ENCODE measurements at places on chromosomes 4 and X. TPM values are rescaled to one million over a fixed set of nuclear protein-coding genes. Genes with fewer than 3 reads are reported as not detected.

GRCh38 chr4:130210864-130211263, 1114.9 kb downstream of the C4orf33 start:
- DNase-seq: no peak

- no peak for DNase-seq
Measured at GRCh38 chrX:138930583-138930945, 219.0 kb upstream of the FGF13 start.

DNA sequence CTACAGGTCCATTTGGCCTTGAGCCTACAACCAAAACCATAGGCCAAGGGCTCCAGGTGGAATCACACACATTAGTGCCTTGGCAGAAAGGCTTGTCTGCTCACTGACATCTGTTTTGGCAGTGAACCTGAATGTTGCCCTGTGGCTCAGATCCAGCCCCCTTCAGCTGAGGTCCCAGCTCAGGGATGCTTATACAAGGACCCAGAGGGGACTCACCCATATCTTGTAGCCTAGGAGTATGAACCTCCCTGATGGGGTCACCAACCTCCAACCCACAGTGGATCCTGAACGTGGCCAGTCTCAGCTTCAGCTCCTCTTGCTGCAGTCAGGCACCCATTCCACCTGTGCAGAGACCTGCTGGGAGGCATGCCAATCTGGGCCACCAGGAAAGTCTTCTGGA, 50.8 kb upstream of the HMX1 start:
- no peak for DNase-seq

The GPRIN3 gene
- 7.0 TPM for total RNA-seq

The APBB2 gene
- total RNA-seq: 147 TPM

The BCORL1 gene
- 25.1 TPM for total RNA-seq

The XAGE1A gene
- not detected for total RNA-seq

DNA sequence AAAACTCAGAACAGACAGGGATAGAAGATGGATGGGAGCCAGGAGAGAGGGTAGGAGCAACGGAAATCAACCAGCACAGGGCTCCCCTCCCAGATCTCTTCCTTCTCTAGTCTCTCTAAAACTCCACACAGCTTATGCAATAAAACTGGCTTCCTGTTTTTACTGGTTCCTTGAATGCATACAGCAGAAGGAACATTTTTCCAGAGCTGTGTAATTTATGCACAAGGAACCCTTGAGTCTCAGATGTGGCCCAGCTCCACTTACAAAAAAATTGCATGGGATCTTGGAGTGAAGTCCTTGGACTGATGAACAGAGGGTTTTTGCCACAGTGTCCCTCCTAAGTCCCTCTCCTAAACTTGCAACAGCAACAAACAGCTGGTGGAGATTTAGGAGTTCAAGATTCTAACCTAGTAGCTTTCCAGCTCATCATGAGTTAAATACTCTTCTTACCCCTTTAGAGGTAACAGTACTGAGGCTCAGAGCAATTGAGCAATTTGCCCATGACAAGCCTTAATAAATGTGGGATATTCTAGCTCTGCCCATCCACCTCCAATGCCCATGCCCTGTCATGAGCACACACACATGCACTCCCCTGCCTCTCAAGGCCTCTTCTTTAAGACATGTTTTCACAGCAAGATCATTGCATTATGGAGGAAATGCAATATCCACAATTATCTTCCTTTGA, 18.4 kb upstream of the CC2D2A start:
- DNase-seq: no peak

GRCh38 chrX:30586516-30586915, 8.9 kb upstream of the TASL start:
- DNase-seq: no peak

DNA sequence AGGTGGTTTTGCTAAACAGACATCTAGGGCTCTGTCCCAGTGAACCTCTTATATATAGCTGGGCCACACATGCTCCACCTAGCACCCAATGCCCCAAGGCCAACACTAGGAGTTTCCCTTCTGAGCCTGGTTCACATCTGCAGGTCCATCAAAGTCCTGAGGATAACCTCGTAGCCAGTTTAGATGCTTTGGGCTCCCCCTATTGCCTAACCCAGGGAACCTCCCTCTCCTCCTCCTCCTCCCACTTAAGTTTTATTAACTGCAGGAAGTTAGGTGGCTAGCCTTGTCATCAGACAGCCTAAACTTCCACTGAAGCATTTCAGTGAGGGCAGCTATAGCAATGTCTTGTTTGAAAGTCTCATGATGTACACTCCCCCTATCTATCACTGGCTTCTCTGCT, 88.0 kb downstream of the GUCY2F start:
- DNase-seq: no peak

DNA sequence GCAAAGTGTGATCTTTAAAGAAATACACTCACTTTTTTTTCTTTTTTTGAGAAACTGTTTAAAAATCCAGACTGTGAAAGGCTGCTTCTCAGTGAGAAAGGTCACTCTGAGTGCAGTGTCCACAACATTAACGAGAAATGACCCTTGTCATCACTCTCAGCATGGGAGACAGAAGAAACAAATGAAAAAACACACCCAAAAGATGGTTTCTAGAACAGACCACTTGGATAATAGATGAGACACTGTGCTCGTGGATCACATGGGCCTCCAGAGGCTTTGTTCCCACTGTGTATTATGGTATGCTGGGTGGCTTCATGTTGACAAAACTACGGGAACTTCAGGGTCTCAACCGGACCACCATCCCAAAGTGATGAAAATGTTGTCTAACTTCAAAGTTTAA, 64.9 kb downstream of the NEUROG2 start:
- no peak for DNase-seq

DNA sequence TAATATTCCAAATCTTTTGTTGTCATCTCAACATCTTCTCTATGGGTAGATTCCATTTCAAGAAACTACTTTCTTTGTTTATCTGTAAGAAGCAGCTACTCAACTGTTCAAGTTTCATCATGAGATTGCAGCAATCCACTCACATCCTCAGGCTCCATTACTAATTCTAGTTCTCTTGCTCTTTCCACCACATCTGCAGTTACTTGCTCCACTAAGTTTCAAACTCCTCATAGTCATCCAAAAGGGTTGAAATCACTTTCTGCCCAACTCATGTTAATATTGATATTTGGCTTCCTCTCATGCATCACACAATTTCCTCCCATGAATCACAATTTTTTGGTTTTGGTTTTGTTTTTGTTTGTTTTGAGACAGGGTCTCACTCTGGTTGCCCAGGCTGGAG, 35.7 kb downstream of the ADH5 start:
- no peak for DNase-seq

DNA sequence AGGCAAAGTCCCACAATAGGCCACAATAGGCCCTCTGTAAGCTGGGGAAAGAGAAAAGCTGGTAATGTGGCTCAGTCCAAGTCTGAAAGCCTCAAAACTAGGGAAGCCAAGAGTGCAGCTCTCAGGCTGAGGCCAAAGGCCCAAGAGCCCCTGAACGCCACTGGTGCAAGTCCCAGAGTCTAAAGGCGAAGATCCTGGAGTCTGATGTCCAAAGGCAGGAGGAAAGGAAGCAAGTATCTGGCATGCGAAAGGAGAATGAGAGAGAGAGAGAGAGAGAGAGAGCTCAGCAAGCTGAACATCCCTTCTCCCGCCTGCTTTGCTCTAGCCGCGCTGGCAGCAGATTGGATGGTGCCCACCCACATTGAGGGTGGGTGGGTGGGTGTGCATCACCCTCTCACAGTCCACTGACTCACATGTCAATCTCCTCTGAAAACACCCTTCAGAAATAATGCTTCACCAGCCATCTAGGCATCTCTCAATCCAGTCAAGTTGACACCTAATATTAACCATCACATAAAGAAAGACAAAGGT, 30.9 kb upstream of the ELF2 start:
- DNase-seq: no peak

GRCh38 chr4:40425799-40426574, 90.9 kb downstream of the CHRNA9 start:
- no peak for DNase-seq

GRCh38 chr4:180153587-180153986, 2089.6 kb upstream of the TENM3 start:
- DNase-seq: no peak

The CRMP1 gene
- 0.49 TPM for total RNA-seq

The ASB12 gene
- total RNA-seq: not detected

The TIMP1 gene
- 288 TPM for total RNA-seq

The PNMA6F gene
- total RNA-seq: not detected

DNA sequence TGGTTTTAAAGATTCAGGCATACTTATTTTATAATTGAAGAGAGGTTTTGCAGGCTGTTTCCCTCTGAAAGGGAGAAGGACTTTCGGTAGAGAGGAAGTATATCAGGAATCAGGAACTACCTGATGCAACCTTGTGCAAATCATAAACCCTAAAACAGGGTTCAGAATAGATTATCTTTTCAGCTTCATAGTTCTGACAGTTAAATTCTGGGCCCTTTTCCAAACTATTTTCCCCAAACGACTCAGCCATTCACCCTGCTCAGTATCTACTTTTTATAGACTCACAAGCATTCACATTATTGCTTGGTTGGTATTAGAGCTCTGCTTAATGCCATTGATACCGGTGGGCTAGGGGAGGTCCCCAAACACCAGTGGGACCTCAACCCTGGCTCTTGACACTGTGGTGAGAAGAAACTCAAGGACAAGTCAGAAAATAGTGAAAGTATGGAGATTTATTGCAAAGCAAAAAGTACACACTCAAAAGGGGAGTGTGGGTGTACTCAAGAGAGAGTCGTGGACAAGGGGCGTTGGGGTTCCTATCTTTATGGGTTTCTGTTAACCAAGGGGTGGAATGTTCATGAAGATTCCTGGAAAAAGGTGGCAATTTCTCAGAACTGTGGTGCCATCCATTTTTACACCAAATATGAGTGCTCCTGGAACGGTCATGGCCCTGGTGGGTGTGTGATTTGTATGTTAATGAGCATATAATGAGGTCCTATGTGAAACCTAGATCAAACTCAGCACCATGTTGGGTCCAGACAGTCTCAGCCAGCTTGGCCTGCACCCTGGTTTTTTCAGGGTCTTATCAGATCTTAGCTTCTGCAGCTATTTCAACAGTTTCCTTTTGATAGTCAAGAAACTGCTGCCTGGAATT, 238.3 kb downstream of the DCLK2 start:
- DNase-seq: no peak

DNA sequence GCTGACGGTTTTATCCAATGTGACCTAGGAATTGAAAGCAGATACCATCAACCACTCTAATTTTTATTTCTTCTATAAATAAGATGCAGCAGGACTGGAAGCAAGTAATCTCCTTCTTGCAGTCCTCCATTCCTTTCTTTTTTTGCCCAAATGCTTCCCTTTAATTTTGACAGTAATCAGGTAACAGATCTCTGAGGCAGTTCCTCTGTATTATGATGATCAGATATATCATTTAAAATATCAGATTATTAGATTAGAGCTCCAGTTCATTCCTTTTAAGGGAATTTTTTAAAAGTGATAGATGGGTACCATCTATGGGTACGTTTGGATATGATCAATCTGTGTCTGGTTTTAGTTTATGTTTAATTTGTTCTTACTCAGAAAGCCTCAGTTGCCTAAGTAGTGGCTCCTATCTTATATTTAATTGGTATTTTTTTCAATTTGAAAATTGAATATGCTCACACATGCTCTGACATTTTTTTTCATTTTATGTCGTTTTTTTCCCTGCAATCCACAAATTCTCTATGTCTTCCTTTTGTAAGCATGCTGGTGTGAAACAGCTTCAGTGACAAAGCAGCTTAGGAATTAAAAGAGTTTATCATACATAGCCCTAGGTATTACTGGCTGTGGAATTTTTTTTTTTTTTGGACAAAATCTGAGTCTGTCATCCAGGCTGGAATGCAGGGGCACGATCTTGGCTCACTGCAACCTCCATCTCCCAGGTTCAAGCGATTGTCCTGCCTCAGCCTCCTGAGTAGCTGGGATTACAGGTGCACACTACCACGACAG, 73.7 kb upstream of the ANK2 start:
- no peak for DNase-seq

GRCh38 chr4:62461961-62462360, 1261.8 kb downstream of the ADGRL3 start:
- DNase-seq: no peak

GRCh38 chr4:110184140-110184790, 14.2 kb downstream of the ELOVL6 start:
- no peak for DNase-seq

The ARMCX1 gene
- 40.9 TPM for total RNA-seq

DNA sequence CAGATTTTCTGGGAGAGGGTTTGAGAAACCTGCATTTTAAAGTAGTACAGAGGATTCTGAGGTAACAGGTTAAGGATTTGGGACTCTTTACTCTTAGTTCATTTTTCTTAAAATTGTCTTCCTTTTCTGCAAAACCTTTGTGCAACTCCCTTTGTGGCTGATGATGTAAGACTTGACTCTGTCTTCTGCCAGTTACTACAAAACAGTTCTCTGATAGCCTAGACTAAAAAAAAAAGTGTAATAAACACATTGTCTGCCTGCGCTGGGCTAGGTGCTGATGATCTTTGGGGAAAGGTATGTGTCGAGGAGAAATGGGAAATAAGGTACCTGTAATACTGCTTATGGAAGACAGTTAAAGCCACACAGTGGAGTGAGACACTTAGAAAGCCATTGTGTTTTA, 28.7 kb downstream of the IL13RA1 start:
- no peak for DNase-seq

DNA sequence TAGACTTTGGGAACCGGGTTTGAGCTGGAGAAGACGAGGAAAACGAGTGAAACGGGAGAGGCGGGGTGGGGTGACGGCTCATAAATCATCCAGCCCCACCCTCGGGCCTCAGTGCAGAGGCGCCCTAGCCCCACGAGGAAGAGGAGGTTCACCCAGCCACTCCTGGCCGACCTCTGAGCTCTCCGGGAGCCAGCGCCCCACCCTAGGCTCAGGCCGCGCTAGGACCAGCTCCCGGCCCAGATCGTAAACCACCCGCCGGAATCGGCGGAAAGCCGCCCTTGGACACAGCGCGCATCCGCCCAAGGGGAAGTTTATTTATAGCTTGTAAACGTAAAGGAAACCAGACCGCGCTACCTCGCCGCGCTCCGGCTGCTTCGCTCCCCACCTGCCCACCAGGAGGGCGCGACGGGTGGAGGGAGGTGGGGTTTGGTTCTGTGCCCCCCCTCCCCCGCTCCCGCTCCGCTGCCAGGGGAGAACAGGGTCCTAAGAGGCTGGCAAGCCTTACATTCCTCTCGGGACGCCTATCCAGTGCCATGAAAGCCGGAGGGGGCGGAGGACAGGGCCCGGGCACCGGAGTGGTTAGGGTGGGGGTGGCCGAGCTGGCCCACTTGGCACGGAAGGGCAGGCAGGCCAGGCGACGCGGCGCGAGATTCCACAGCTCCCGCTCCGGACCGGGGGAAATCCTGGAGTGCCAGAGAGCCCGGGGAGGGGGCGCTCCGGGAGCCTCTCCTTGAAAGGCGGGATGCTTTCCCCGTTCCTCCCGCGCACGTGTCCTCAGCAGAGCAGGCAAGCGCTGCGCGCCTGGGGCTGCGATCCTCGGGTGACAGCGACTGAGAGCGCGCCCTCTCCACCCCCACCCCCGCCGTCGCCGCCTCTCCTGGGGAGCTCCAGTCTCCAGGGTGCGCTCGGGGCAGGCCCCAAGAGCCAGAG, 84.2 kb downstream of the BCOR start:
- DNase-seq: peak; percentile 81

GRCh38 chr4:114807759-114808404, 209.3 kb downstream of the UGT8 start:
- DNase-seq: no peak

GRCh38 chr4:1793940-1794808, 1.1 kb downstream of the FGFR3 start:
- DNase-seq: no peak

The WAS gene
- 14.4 TPM for total RNA-seq

- no peak for DNase-seq
Measured at GRCh38 chr4:48877827-48878535, 28.6 kb downstream of the OCIAD2 start.

The VCX2 gene
- total RNA-seq: not detected

All from sciatic nerve (tissue), 2 donors.